ENCODE measurements at places on chromosomes 3 and 15.

DNA sequence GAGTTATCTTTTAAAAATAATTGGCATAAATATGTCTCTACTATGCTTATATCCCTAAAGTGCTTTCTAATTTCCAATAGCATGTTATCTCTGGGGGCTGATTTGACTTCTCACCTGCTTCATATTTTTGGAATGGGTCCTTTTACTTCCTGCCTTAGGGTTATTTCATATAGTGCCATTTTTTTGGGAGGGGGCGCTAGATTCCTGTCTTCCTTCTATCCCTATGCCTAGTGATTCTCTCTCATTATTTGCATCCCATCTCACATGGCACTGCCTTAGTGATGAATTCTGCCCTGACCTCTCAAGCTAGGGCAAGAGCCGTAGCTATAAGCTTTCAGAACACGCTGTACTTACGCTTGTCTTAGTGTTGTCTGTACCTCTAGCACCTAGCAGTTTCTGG is 150.3 kb upstream of the SLITRK3 start:
- DNase-seq: no peak

GRCh38 chr3:23479026-23479425 is 275.9 kb downstream of the UBE2E2 start:
- DNase-seq: no peak

DNA sequence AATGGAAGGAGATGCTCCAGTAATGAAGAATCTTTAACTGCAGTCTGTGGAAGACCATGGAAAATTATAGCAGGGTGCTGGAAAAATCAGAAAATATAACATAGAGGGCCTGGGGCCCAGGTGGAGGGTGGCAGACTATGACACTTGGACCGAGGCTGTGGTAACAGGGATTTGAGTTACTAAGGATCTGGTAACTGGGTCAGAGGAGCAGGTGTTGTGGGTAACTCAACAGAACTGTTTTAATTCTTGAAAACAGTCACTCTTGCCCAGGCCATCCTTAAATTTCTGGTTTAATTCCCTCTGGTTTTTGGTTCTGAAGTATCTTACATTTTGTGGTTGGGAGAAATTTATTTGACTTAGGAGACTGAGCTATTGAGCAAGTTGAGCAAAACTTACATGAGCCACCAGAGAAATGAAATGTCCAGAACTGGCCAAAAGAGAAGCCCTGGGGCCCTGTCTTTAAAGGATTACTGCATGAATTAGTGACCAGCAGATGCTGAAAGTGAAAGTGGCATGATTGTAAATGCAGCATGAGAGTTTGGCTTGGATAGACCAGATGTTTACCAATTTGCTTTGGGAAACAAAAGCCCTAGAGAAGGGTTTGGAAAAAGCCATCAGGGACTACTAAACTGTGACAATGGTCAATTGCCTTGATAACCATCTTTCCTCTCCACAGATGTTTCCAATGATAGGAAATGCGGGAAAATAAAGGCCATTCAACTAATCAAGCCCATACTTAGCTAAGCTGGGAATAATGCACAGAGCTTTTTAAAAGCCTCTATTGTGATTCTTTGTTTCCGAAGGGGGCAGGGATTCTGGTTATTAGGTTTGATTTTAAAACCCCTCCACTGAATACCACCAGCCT is 374.9 kb upstream of the TGFBR2 start:
- DNase-seq: no peak

GRCh38 chr15:74657846-74658245 is 38.0 kb downstream of the EDC3 start:
- DNase-seq: no peak

All from effector memory CD4-positive, alpha-beta T cell (primary cell).